ENCODE measurements at places on chromosomes 5 and 9.

- DNase-seq = no peak
Measured at GRCh38 chr9:96494215-96494800, 44.3 kb downstream of the HABP4 start.

- DNase-seq = no peak
Measured at GRCh38 chr9:136584401-136584932, 38.6 kb upstream of the NOTCH1 start.

DNA sequence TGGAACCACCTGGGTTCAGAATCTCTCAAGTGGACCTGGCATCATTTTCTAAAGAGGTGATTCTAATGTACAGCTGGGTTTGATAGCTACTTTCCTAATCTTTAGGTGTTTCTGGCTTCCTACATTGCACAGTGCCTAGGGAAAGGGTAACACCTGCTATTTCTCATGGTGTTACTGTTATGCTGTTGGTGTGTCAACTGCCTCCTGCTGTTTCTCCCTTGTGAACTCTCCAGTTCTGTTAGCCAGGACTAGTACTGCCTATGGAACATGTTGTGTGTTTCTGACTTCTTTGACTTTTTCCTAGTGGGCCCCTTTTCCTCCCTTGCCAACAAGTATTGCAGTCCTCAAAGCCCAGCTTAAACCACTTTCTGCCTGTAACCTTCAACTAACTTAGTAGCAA lies 5.5 kb downstream of the ARHGEF28 start:
- no peak for DNase-seq

GRCh38 chr5:142531977-142532780 lies 153.7 kb downstream of the FGF1 start:
- DNase-seq = no peak

GRCh38 chr9:8850914-8851313 lies 1051.3 kb upstream of the DMAC1 start:
- no peak for DNase-seq

DNA sequence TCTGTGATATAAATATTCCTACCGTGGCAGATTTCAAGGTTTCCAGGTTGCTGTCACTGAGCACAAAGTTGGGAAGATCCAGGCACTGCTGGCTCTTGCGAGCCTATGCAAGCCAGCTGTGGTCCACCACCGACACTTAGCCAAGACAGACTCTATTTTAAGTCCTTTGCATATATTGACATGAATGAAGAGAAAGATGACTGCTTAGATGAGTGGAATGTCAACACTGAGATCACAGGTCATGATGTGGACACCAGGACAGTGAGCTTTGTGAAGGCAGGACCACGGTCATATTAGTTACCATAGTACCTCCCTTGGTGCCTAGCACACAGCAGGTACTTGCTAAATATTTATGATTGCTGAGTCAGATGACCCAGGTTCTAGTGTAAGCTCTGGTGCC lies 217.0 kb downstream of the PAPPA start:
- no peak for DNase-seq

DNA sequence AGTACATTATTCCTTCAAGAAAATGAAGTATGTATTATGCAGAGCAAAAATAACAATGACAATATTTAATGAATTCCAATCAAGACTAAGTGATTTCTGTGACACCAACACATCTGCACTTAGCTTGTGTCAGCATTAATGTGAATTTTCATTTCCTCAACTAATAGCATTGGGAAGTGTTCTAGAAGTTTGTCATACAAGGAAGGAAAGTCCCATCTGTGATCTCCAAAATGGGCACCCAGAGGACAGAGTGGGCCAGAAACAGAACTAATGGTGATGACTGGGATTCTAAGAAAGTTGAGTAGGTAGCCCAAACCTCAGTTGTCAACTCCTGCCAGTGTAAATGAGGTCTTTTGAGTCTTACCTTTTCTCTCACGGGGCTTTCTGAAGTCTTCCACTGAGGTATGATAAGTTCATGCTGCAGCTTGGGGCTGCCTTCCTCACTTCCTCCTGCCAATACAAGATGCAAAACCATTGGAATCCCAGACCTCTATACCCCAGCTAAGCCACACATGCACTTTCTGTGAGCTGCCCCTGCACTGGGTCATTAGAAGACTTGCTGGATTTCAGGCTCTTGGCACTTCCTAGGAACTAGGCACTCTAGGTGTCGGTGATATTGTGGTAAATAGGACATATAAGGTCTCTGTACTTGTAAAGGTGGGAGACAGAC lies 4.9 kb downstream of the ADAM19 start:
- DNase-seq = no peak

GRCh38 chr9:103928442-103928841 lies 165.7 kb upstream of the SMC2 start:
- peak; percentile 9 for DNase-seq

DNA sequence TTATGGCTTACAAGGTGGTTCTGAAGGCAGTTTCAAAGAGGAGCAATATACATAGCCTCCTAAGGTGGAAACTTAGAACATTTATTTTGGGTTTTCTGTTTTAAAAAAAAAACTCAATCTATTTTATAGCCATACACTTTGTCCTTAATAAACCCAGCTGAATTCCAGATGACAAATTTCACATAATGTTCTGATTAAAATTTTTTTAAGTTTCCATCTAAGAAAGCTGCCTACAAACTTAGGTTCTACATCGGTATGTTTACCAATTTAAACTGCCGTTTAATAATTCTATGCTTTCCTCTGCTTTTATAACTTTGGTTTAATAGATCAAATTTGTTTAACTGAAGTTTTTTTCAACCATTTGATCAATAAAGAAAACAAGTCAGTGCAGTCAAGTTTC lies 12.5 kb downstream of the NR3C1 start:
- DNase-seq = no peak

DNA sequence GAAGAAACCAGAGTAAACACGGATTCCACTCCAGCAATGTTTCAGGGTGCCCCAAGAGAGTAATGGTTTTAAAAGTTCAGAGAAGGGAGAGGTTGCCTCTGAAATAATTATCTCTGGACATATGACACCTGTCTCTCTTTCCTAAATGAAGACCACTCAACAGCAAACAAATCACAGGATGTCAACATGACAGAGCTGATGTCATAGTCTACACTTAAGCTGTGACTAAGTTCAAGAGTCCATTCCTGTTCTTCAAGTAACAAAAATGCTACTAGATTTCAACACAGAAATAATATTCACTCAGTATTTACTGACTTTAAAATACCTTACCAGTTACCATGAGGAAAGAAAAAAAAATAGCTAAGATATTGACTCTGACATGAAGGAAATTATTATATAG lies 44.7 kb upstream of the SLC30A5 start:
- no peak for DNase-seq

- DNase-seq = no peak
Measured at GRCh38 chr9:82180711-82181110, 192.1 kb downstream of the SPATA31D1 start.

- no peak for DNase-seq
Measured at GRCh38 chr5:154860765-154861164, 2.3 kb downstream of the CNOT8 start.

- no peak for DNase-seq
Measured at GRCh38 chr5:30661730-30662129, 531.8 kb upstream of the CDH6 start.

GRCh38 chr5:80930940-80931339 lies 29.2 kb upstream of the RASGRF2 start:
- DNase-seq = no peak

DNA sequence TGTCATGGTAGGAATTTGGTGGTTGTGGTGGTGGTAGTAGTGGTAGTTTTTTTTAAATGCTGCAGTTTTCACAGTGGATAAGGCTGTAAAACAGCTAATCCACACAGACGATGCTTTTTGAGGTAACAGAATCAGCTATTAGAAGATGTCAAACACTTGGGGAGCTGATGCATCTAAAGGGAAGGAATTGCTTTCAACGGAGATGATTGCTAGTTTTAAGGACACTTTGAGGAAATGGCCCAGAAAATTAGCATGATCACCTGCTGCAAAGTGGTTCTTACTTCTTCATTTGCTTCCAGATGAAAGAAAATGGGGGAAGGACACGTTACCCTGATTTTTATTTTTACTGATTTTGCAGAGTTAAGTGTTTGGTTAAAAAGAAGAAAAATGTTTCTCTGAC lies 178.2 kb upstream of the ATP10B start:
- DNase-seq = no peak

DNA sequence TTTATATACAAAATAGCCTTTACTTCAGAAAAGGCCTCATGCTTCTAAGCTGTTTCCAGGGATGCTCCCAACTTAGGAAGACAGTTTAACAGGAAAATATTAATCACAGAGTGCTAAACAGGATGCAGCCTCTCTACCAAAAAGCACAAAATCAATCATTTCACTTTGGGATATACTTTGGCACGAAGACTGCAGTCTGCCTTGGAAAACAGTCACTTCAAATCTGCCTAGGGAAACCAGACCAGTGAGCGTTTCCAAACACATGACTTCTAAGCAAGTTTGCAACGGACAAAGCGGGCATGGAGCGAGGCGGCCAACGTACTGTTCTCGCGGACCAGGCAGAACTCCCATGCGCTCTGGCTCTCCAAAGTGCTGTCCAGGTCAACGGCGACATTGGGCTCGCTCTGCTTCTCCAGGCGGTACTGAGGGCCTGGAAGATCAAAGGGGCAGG lies 201.0 kb downstream of the MAPKAP1 start:
- DNase-seq = no peak

DNA sequence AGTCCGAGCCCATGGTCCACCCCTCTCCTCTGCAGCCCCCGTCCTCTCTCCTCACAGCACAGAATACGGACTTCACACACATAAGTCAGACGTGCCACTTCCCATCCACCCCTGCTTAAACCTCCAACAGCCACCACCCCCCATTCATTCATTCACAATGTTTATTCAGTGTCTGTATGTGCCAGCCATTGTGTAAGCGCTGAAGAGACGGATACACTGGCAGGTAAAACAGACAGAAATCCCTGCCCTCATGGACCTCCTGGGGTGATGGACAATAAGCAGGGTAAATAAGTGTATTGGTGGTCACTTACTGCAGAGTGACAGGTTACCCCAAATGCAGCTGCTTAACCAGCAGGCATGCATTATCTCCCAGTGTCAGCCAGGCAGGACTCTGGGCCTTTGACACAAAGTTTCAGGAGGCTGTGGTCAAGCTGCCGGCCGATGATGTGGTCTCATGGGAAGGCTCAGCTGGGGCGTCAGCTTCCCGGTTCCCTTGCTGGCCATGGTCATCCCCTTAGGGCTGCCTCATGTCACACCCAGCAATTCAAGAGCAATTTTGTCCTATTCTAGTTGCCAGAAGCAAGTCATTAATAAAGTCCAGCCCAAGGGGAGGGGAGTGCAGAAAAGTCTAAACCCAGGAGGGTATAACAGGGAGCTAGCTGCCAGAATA lies 1.8 kb upstream of the PAXX start:
- no peak for DNase-seq

DNA sequence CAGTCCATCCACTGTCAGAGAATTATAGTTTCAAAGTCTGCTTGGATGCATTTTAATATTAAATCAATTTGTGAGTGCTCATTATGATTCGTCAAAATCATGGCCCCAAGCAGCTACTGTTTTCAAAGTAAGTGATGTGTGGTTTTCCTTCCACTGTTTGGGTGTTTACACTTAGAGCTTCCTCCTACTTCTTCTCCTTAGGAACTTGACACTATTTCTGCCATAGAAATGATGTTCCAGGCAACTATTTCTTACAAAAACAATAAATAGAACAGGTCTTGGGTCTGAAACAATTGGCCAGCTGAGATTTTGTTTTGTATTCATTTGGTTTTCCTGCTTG lies 132.8 kb upstream of the RAI14 start:
- DNase-seq = no peak

- peak; percentile 59 for DNase-seq
Measured at GRCh38 chr5:149563466-149563865, 12.2 kb upstream of the CSNK1A1 start.

- DNase-seq = no peak
Measured at GRCh38 chr5:74672215-74672877, 12.7 kb upstream of the HEXB start.

- DNase-seq = no peak
Measured at GRCh38 chr5:16464664-16465543, 696 bp downstream of the ZNF622 start.

DNA sequence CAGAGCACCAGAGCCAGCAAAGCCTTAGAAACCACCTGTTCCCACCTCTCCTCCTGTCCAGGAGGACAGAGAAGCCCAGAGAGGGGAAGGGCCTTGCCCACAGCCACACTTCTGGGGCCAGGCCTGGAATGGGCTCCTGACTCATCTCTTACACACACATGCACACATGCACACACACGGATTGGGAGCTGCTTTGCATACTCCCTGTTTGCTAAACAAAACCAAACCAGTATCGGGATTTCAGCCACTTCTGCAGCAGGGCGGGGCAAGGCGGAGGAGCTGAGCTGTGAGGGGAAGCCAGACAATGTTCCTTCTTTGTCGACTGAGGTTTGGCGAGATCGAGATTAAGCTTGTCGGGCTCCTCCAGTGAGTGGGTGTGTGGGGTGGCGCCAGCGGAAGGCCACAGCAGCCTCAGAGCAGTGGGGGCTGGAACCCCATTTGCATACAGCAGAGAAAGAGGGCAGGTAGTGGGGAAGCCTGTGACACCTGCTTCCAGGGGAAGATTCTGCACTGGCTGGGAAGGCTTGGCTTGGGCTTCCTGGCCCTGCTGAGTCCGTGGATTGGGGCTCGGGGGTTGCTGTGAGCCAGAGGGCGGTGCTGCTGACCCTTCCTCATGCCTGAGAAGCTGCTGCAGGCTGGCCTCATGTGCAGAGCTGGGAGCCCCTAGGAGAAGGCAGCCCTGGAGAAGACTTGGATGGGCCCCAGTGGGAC lies 16.1 kb downstream of the GFI1B start:
- peak; percentile 35 for DNase-seq

- DNase-seq = peak; percentile 51
Measured at GRCh38 chr9:75889977-75890471, 449 bp upstream of the PCSK5 start.

DNA sequence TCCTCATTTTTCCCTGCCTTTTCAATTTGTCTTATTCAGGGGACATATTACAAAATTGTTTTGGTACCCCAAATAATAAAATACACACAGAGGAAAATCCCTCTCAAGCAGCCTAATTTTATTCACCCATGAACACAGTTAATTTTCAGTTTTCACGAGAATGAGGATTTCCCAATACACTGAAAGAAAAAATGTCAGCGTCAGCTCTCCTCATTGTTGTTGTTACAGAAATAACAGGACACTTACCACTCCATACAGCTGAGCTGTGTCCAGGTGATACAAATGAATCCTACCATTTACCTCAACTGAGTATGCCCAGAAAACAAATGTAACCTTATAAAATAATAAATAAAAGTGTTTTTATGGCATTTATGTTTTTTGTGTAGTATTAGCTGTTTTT lies 144.6 kb upstream of the PCA3 start:
- no peak for DNase-seq

DNA sequence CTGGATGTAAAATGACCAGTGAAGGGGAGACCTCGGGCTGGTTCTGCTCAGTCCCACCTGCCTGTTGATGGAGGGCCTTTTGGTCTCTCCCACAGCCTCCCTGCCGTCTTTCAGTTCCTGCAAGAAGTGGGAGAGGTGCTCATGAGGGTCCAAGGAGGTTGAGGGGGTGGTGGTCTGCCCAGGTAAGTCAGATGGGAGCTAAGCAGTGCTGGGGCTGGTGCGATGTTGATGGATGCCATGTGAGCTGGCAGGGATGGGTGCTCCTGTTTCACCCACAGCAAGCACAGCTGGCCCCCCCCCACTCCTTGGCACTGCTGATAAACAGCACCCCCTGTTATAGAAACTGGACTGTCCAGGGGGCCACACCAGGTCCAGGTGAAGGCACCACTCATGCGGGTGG lies 145.6 kb downstream of the NSG2 start:
- DNase-seq = no peak
